ENCODE measurements at places on chromosomes 12 and 14.

- DNase-seq, result no peak
Measured at GRCh38 chr12:48037267-48037915, 33.1 kb upstream of the COL2A1 start.

- DNase-seq, result no peak
Measured at GRCh38 chr12:70033310-70033709, 208.3 kb downstream of the MYRFL start.

DNA sequence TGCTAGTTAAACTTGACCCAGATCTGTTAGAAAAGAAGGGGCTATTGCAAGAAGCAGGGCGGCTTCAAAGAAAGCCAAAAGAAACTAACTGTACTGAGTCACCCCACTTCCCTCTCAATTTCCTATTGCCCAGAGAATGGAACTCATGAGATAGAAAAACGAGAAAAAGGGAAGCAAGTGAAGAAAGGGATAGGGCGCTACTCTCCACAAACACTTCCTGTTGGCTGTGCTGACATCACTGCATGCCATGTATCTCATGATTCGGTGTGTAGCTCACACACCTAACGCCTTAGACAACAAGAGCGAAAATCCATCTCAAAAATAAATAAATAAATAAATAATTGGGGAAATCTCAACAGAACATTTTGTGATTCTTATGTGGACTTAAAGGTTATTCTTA lies 13.0 kb upstream of the P2RX4 start:
- DNase-seq, result no peak

GRCh38 chr14:104119119-104119487 lies 19.3 kb upstream of the KIF26A start:
- no peak for DNase-seq

DNA sequence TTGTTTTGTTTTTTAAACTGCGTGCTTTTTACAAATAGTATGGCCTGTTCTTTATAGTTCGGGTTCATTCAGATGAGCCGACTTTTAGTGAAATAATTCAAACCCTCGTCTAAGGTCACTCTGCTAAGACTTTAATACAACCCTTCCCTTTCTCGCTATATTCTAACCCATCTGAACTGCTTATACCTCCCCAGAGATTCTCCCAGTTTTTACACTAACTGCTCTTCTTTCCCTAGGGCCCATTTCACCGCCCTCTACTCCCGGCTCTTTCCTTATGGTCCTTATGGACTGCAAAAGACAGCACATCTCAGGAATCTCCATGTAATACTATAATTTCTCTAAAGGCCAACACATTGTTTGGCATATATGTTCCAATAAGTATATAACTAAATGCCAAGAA lies 2.1 kb downstream of the MAPK1IP1L start:
- no peak for DNase-seq

DNA sequence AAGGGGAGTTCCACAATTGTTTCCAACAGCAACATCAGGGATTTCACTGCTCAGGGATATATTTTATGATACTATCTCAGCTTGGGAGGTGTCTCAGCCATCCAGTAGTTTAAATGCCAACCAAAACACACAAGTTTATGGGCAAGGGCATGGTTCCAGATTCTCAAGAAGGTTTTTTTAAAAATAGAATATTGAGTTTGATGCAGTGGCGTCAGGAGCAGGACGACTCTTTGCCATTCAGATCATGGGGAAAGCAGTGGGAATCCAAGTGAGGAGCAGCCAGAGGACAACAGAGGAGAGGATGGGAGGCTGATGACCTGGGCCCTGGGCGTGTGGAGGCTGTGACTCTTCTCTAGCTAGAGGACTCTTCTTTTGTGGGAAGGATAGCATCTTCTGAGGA lies 25.7 kb downstream of the TSHR start:
- DNase-seq, result no peak

- DNase-seq, result peak; percentile 51
Measured at GRCh38 chr12:6914246-6914946, at the start of gene ENO2. Gene ENO2, plus strand, starts transcription at chr12:6914580. Its CDS starts 1,253 bp downstream, at chr12:6915833.

DNA sequence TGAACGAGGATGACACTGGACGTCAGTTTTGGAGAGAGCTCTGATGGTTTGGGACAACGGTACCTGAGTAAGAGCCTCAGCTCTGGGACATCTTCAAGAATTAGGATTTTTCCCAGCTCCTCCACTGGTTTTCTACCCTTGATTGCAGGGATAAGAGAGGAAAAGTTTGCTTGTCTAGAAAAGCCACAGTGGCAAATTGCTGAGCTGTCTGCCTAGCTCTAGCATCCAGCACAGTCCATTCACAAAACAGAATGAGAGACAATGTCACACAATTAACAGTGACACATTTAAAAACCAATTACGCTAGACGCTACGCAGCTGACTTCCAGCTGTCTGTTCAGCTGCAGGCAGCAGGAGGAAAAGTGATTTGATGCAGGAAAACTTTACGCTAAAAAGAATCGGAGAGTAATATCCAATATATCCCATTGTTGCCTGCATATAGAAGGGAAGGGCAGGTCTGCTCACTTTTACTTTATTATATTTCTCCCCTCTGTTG lies 168.1 kb upstream of the PRICKLE1 start:
- no peak for DNase-seq

DNA sequence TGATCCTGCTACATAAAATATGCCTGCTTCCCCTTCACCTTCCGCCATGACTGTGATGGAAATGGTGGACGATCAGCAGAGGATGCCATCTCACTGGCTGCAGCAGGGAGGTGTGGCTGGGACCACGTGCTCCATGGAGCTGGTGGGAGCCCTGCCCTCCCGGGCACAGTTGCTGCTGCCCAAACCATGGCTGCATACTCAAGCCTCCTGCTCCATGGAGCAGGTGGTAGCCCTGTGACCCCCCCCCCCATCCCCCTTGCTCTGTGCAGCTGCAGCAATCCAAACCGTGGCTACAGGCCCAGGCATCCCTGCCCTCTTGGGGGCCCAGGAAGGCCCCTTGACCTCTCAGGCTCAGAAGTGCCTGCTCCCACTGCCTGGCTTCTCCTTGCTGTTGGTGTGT lies 597.5 kb upstream of the LMO3 start:
- DNase-seq, result no peak

DNA sequence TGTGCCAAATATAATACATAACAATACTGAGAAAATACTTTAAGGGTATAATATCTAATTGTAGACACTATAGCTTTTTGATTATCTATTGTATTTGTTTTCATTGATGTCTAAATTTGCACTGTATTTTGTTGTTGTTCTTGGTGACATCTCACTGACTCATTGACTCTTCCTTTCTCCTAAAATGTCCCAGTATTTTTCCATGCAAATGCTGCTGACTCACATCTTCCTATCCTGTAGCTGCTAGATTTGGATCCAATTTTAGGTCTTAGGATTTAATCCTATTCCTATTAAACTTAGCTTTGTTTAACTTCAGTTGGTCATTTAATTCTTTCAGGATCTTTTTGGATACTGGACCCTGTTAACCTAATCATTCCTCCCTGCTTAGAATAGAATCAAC lies 148.5 kb downstream of the TMTC2 start:
- DNase-seq, result no peak

DNA sequence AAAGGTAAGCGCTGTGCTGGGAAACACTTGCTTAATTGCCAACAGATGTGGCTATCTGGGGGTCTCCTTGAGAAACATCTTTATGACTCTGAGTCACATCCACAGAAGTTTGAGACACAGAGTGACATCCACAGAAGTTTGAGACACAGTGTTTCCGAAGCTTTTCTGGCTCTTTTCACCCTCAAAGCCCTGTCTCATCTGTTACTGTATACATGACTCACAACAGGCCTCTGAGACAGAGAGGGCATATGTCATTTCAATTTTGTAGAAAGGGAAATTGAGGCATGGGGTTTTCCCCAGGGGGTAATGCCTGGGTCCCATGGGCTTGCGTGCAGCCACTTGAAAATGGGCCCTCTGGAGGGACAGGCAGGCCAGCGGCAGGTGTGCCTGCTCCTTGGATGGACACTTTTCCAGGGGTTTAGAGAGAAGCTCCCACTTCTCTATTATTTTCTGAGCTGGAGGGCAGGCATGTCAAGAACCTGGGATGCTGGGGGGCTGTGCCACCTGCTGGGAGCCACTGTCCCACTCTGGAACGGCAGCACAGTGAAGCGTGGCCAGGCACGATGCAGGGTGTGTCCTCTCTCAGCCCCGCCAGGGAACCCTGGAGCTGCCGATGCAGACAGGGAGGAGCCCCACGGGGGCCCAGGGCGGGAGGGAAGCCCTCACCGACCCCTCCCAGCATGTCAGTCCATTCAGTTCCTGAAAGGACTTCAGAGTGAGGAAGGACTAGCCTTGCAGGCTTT lies 111.3 kb upstream of the FKBP4 start:
- no peak for DNase-seq

DNA sequence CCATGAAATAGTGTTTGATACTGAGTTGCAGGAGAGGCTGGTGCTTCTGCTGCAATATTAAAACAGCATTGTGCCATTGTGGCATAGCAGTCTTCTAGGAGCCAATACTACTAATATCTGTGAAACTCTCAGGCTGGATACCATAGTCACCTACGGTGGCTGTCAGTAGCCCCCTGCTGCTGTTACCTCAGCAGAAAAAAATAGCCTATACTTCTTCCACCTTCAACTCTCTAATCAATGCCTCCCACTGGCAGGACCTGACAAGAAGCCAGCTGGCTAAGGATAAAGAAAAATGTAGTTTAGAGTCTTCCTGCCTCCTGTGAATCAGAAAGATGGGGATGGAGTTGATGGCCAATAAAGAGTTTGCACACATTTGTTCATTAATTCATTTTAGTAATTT lies 91.6 kb downstream of the PDE3A start:
- DNase-seq, result no peak

GRCh38 chr12:21819236-21819635 lies 44.7 kb upstream of the KCNJ8 start:
- DNase-seq, result no peak

GRCh38 chr14:77343662-77344061 lies 22.8 kb downstream of the GSTZ1 start:
- DNase-seq, result no peak

GRCh38 chr14:90831821-90832220 lies 15.6 kb upstream of the TTC7B start:
- no peak for DNase-seq

GRCh38 chr14:104970231-104971068 lies 7.7 kb downstream of the AHNAK2 start:
- no peak for DNase-seq

DNA sequence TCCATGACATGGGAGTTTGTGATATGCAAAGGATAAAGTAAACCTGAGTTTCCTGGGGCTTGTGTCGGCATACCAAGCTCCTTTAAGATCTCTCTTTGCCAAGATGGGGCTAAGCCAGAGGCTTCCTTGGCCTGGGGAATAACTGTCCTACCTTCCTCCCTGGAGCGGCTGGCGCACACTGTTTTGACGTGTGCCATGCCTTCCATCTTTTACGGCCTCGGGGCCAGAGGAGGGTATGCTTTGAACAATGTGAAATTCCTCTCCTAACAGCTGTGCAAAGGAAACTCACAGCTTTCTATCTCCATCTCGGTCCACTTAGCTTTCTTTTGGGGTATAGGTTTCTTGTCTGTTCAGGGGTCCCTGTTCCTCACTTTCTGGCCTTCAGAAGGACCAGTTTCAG lies 55.2 kb downstream of the NTF3 start:
- DNase-seq, result no peak

DNA sequence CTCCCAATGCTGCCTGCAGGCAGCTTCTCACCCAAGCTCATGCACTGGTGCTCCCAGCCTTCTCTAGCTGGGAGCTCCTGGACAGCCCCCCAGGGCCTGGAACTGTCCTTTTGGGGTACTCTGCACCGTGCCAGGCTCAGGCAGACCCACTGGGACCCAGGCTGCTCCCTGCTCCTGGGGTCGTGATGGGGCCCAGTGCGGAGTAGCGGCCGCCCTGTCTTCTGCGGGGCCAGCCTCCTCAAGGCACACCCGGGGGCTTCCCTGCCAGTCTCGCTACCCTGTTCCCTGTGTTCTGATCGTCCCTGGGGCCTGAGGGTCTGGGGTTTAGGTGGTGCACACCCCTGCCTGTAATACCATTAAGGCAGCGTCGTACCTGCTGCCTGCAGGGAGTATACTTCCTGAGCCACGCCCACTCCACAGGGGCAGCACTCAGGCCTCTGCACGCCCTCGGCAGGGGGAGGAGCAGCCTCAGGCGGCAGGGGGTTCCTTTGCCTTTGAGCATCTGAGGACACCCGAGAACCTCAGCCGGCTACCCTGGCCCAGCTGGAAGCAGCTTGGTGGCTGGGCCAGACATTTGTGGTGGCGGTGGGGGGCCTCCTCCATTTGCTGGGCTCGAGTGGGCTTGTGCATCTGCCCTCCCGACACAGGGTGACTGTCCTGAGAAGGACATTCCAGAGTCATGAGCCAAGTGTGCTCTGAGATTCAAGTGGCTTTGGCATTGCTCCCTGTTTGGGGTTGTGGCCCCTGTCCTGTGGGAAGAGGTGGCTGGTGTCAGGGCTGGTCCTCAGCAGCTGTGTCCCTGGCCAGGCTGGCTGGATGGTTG lies 9.2 kb upstream of the CRIP2 start:
- no peak for DNase-seq

DNA sequence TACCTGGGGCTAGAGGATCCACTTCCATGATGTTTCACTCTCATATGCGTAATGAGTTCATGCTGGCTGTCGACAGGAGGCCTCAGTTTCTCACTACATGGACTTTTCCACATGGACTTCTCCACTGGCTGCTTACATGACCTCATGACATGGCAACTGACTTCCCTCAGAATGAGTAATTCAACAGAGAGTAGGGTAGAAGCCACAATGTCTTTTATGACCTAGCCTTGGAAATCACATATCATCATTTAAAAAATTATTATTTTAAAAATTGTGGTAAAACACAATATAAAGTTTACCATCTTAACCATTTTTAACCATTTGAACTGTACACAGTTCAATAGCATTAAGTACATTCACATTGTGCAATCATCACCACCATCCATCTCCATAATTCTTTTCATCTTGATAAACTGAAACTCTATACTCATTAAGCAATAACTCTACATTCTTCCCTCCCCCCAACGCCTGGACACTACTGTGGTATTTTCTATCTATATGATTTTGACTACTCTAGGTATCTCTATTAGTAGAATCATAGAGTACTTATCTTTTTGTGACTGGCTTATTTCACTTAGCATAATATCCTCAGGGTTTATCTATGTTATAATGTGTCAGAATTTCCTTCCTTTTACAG lies 144.5 kb downstream of the TGFB3 start:
- no peak for DNase-seq

GRCh38 chr12:123578243-123578642 lies 6.1 kb upstream of the TMED2 start:
- DNase-seq, result no peak

GRCh38 chr12:19965196-19966038 lies 402.9 kb upstream of the PDE3A start:
- DNase-seq, result no peak

- DNase-seq, result no peak
Measured at GRCh38 chr12:57765698-57766463, 997 bp downstream of the CYP27B1 start.

- DNase-seq, result no peak
Measured at GRCh38 chr12:109273354-109273753, 35.7 kb downstream of the FOXN4 start.

- no peak for DNase-seq
Measured at GRCh38 chr12:88313554-88313953, 171.4 kb downstream of the TMTC3 start.

GRCh38 chr14:38745861-38746260 lies 357.2 kb downstream of the SEC23A start:
- DNase-seq, result no peak
